ENCODE measurements at places on chromosomes 16 and 17.

DNA sequence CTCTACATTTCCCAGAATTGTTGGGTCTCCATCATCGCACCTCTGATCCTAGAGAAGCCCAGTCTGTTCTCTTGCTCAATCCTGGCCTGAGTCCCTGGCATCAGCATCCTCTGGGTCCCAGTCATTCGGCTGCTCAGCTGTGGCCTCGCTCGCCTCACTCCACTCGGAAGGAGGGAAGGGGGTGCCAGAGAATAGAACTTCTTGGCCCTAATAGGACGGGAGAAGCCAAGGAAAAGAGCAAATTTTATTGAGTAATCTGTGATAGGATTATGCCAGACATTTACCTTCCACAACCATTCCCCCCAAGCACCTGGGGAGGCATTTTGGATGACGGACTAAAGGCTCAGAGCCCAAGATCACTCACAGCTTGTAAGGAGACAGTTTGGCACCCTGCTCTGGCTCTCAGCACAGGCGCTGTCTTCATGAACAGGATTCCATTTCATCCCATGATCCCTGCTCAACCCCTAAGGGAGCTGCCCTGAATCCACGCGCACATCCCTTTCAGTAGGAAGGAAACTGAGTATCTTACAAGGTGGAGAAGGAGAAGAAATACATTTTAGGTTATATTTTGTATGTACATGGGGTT is 498 bp upstream of the CLEC10A start:
- no peak for DNase-seq

GRCh38 chr17:1083451-1084187 is 86.7 kb downstream of the TIMM22 start:
- no peak for DNase-seq

GRCh38 chr17:41733348-41734138 is 900 bp downstream of the HAP1 start:
- DNase-seq, result no peak

GRCh38 chr16:96935-97381 is 18.9 kb downstream of the MPG start:
- DNase-seq, result peak; percentile 84

DNA sequence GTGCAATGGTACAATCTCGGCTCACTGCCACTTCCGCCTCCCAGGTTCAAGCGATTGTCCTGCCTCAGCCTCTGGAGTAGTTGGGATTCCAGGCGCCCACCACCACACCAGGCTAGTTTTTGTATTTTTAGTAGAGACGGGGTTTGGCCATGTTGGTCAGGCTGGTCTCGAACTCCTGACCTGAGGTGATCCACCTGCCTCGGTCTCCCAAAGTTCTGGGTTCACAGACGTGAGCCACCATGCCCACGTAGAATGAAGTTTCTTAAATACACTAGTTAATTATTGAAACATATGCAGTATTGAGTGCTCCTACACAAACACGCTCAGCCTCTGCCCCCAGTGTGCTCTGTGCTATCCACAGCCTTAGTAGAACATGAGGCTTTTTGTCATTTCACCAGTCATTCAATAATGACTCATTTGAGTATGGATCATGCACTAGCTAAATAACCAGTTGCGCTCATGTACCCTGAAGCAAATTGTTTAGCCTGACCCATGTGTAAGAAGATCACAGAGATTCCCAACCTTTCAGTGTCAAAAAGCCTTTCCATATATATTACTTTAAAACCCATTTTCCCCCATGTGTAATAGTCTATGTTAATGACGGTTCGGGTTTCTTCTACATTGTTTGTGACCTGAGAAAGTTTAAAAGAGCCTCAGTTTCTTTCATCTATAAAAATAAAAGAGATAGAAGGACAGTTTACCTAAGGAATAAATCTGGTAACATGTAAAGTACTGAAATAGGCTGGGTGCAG is 49.7 kb downstream of the TUBD1 start:
- peak; percentile 66 for DNase-seq

Data from left lobe of liver (tissue), 2 donors.